ENCODE measurements at places on chromosomes 7 and 10.

GRCh38 chr10:100372415-100373297 is 25.6 kb downstream of the SCD start:
- no peak for DNase-seq

DNA sequence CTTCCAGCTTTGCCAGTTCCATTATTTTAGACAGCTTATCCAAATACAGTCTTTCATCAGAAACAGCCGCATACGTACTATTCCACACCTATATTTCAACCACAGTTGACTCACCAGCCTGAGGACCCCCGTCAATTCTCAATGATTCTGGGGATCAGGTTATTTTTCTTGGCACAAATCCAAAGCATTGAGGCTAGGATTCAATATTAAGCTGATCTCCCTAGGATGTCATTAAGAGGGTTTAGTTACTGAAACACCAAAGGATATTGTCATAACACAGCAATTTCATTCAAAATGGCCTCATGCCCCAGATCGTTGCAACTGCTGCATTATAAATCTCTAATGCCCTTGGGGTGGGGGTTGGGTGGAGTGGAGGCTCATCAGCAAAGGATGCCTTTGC is 214.6 kb downstream of the PTEN start:
- no peak for DNase-seq

DNA sequence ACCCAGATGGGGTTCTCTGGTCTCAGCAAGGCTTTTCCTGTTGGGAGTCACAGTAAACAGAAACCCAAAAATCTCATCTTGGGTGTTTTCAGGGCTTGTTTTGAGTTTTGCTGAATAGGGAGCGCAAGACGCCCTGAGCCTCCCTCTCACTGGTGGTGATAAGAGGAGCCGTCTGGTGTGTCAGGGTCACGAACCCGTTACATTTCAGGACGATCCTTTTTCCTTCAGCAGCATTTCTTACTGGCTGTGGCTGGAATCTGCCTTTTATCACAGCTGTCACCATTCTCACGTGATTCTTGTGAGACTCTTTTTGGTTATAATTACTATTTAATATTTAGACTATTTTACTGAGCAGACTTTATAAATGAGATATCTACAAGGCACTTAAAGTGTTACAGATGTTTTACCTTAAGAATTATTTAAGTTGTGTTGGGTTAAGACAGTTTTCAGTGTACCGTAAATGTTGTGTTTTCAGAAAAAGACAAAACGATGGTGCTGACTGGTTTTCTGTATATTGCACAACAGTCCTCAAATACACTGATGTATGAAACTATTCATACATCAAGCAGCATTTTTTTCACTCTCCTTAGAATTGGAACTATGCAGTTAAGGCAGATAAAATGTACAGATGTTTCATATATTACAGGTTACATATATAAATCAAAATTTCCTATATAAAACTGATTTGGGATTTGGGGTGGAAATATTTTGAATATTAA is 2.2 kb upstream of the GET4 start:
- DNase-seq = no peak

DNA sequence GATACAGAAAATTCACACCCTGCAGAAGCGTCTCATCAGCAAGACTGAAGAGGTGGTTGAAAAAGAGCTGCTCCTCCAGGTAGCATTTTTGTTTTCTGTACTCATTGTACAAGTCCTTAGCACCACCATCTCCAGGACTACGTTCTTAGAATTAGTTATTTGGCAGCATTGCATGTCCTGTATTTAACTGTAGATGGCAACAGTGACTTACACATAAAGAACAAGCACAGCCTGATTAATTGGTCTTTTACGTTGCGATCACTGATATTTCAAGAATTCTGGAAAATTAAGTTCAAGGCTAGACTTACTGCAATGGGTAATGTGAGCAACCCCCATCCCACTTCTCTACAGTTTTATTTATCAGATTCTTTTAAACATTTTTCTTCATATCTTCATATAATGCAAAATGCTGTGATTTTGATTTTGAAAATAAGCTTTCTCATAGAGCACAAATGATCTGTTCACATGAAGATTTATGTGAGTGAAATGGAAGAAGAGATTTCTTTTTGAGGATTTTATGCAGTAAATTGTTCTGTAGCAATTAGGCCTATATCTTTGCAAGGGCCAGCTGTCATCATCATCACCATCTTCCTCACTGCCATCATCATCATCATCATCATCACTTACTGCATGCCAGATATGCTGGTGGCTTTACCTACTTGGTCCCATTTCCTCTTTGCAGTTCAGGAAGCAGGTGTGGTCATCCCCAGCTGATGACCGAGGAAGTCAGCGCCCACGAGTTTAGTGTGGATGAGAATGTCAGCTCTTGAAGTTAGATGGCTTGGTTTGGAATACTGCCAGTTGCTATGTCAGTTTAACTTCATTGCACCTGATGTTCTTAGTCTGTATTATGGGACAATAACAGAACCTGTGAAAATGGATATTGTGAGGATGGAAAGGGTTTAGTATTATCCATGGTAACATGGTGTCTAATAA is 53.4 kb downstream of the CFAP58 start:
- peak; percentile 21 for DNase-seq

DNA sequence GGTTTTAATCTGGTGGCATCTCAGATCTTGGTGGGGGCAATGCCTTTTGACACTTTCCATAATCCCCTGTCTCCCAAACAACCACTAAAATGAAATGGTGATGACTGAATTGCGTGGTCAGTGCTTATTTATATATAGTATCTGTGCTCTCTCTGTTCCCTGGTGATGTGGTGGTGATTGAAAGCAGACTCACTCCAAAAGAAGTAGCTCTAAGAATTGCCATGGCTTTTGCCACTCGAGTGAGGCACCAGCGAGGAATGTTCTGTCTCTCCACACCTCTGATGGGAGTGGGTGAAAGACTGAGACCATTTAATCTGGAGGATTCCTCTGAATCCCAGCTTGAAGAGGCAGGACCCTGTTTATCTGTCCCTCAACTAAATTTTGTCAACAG is 2.8 kb downstream of the DUSP5 start:
- no peak for DNase-seq

GRCh38 chr7:50394315-50394714 is 55.8 kb downstream of the FIGNL1 start:
- DNase-seq = no peak

GRCh38 chr10:38054361-38054797 is 39.8 kb upstream of the ZNF37A start:
- DNase-seq = no peak

GRCh38 chr7:156124356-156124755 is 312.1 kb upstream of the SHH start:
- no peak for DNase-seq

DNA sequence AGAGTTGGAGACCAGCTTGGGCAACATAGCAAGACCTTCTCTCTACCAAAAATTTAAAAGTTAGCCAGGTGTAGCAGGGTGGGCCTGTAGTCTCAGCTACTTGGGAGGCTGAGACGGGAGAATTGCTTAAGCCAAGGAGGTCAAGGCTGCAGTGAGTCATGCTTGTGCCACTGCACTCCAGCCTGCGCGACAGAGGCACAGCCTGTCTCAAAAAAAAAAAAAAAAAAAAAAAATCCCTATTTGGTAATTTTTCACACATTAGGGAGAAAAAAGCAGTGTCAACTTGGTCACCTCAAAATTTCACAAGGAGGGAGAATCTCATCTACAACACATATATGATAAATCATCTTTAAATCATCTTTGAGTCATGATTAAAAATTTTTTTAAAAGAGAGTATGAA is 6.4 kb upstream of the ZNF398 start:
- no peak for DNase-seq

DNA sequence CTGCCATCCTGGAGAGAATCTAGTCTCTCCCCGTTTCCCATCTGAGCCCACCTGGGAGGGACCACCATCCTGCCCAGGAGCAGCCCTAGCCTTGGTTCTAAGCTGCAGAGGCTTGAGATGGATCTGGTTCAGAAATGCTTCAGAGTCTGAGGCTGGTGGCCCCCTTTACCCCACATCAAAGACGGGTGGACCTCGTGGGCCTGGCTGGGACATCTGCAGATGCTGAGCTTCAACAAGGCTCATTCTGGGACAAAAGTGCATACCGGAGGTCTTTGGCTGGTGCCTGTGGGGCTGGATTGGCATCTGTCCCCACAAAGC is 4.9 kb upstream of the IRF5 start:
- DNase-seq = no peak

DNA sequence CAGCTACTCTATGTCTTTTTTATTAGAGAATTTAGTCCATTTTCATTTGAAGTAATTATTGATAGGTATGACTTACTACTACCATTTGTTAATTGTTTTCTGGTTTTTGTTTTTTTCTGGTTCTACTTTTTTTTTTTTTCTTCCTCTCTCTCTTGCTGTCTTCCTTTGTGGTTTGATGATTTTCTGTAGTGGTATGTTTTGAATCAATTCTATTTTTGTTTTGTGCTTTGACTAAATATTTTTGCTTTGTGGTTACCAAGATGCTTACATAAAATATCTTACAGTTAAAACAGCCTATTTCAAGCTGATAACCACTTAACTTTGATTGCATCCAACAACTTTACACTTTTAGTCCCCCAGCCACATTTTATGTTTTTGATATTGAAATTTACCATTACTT is 3.3 kb upstream of the OR2F2 start:
- DNase-seq = no peak

- no peak for DNase-seq
Observed at GRCh38 chr10:127694580-127695193, 42.3 kb upstream of the FOXI2 start.

DNA sequence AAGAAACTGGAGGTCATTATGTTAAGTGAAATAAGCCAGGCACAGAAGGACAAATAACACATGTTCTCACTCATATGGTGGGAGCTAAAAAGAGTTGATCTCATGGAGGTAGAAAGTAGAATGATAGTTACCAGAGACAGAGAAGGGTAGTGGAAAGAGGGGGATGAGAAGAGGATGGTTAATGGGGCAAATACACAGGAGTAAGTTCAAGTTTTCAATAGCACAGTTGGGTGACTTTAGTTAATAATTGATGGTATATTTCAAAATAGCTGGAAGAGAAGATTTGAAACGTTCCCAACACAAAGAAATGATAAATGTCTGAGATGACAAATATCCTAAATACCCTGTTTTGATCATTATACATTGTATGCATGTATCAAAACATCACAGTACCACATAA is 261.8 kb downstream of the THSD7A start:
- no peak for DNase-seq

DNA sequence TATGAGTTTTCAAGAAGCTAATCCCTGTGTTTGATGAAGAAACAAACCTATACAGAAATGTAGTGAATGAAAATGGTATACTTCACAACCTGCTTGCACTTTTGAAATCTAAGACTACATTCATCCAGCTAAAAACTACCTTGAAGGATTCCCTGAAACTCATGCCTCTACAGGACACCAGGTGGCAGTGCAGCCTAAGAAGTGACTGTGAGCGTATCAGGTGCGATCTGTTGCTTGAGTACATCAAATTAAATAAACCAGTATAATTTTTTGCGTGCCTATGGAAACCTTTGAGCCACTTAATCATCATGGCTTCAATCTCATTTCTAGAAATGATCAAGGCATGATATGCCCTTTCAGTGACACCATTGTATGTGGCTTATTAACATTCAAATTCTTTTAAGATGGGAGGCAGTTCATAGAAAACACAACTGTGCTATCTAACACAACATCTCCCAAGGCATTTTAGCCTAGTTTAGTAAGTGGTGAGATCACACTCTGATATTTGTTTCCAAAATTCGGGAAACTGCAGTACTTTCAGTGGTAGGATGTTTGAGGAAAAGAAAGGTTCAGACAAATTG is 57.4 kb downstream of the PPP1R17 start:
- peak; percentile 85 for DNase-seq

- no peak for DNase-seq
Observed at GRCh38 chr7:17661982-17662585, 278.2 kb downstream of the SNX13 start.

- DNase-seq = no peak
Observed at GRCh38 chr10:7130191-7130911, 280.5 kb downstream of the SFMBT2 start.

DNA sequence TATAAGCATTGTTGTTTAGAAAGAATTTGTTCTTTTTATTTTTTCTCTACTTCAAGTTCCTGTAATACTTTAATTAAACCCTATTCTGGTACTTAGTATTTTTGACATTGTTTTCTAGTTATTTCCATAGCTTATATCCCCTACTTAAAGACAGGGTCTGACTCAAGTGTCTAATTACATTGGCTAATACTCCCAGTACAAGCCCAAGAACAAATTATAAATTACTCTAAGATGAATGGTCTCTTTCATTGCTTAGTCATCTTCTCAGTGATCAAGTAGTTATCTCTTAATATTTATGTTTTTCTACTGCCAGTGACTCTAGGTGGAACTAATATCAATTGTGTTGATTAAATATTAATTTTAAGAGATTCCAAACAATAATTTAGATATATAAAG is 21.6 kb downstream of the AHR start:
- no peak for DNase-seq

DNA sequence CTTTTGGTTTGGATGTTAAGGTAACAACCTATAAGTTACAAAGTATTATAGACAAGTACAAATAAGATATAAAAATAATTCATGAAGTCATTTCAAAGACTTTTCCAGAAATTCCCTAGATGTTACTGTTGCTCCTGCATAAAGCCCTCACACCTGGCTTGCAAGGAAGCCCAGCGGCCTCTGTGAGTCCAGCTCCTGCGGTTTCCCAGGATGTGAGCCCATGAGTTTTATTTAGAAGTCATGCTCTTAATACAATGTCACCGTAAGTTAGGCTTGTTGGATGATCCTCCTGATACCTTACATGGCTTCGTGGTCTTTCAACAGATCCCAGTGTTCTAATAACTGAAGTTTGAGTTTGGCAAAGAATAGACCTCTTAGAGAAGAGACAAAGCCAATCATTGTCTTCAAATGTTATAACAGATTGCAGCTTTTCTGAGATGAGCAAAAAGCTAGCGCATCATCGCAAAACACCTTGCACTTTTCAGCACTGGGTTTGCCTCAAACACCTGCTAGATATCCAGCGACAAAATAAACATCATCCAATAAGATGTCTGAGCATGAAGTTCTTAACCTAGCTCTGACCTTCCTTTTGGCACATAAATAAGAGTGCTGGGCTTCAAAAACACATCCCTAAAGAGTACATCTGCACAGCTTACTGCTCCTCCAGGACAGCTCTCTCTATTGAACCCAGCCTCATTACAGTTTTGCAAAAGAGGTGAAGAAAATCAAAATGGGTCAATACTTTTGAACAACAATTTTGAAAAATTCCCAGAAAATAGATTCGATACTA is 3.6 kb downstream of the FAM171A1 start:
- DNase-seq = no peak
